ENCODE measurements at places on chromosomes 2 and 18. TPM values are rescaled to one million over a fixed set of nuclear protein-coding genes. Genes with fewer than 3 reads are reported as not detected.

HJURP gene
- not detected for total RNA-seq

OSBPL6 gene
- total RNA-seq = 2.1 TPM

IL1A gene
- total RNA-seq = not detected

COQ10B gene
- total RNA-seq = 23.4 TPM

C2orf72 gene
- total RNA-seq = 1.3 TPM

PIEZO2 gene
- total RNA-seq = 1.3 TPM

BMP10 gene
- total RNA-seq = not detected

HAUS1 gene
- 43.4 TPM for total RNA-seq

SULT1C4 gene
- total RNA-seq = 4.0 TPM

TRIM43 gene
- not detected for total RNA-seq

FAM110C gene
- total RNA-seq = 0.82 TPM

ZNF521 gene
- total RNA-seq = 20.7 TPM

UGT1A6 gene
- not detected for total RNA-seq

TCF4 gene
- 218 TPM for total RNA-seq

METTL4 gene
- total RNA-seq = 9.4 TPM

INHBB gene
- 69.1 TPM for total RNA-seq

RPL37A gene
- total RNA-seq = 1,101 TPM

LAMA3 gene
- total RNA-seq = 23.3 TPM

All from subcutaneous adipose tissue (tissue), 4 donors.